Upper lobe of right lung (tissue), 1 donor: ENCODE measurements at places on chromosomes 16 and 17. TPM values are rescaled to one million over a fixed set of nuclear protein-coding genes. Genes with fewer than 3 reads are reported as not detected.

GRCh38 chr17:68085771-68086381 is 50.3 kb downstream of the KPNA2 start:
- H3K4me1 ChIP-seq, result peaks cover 12% of the 10 kb centered on the region
- H3K4me3 ChIP-seq, result no peak overlapping the region
- no peak overlapping the region for H3K27ac ChIP-seq
- H3K27me3 ChIP-seq, result no peaks in the 10 kb centered on the region
- H3K36me3 ChIP-seq, result no peaks in the 10 kb centered on the region

The PLCG2 gene
- 47.6 TPM for total RNA-seq

DNA sequence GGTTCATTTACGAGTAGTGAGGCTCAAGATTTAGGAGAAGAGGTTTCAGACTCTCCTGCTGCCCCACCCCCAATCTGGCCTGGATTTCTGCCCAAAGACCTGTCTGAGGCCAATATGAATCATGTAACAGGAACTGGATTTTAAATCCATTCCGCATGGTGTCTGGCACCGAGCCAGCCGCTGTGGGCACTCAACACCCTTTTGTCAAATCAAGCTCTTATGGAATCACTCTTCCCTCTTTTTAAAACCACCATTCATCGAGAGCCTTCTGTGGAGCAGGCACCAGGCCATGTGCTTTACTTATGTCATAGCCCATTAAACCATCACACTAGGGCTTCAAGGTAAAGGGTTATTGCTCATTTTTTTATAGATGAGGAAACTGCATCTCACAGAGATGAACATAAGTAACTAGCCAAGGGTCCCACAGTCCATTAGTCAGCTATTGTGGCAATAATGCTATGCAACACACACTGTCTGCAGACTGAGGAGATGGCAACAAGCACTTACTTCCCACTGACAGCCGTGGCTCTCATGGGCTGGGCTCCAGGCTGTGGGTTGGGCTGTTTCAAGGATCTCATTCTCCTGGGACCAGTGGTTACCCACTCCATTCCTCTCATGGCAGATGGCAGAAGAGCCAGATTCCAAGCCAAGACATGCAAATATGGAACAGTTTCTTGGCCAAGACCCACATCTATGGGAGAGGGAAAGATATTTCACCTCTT is 93.6 kb downstream of the WSCD1 start:
- no peaks in the 10 kb centered on the region for H3K4me1 ChIP-seq
- DNase-seq, result no peak
- no peak overlapping the region for H3K27ac ChIP-seq
- no peaks in the 10 kb centered on the region for H3K27me3 ChIP-seq
- H3K4me3 ChIP-seq, result no peak overlapping the region
- H3K36me3 ChIP-seq, result no peaks in the 10 kb centered on the region

The KRTAP16-1 gene
- total RNA-seq, result not detected

The SLC35G6 gene
- not detected for total RNA-seq

The ZNF469 gene
- total RNA-seq, result 2.1 TPM

The CBFA2T3 gene
- total RNA-seq, result 19.0 TPM

DNA sequence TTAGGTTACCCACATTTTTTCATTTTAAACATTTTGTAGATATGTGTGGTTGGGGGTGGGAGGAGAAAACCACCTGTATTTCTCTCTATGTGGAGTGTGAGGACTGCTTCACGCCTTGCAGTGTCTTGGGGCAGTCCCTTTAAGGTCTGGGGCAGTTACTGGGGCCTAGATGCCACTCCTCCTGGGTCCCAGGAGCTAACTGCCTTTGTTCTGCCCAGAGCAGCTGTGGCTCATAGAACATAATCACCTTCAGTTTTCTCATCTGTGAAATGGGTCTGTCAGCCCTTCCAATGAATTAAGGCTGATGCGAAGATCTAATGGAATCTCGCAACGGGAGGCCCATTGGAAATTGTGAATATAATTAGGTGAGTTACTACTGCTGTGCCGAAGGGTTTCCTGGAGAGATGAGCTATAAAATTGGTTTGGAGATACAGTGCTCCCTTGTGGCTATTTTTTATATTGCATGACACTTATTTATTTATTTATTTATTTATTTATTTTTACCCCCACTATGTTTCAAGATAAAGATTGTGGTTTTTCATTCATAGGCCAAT is 22.9 kb downstream of the DHRS7C start:
- no peaks in the 10 kb centered on the region for H3K4me1 ChIP-seq
- no peak overlapping the region for H3K27ac ChIP-seq
- H3K27me3 ChIP-seq, result no peaks in the 10 kb centered on the region
- H3K4me3 ChIP-seq, result no peak overlapping the region
- H3K36me3 ChIP-seq, result no peaks in the 10 kb centered on the region
- DNase-seq, result no peak

DNA sequence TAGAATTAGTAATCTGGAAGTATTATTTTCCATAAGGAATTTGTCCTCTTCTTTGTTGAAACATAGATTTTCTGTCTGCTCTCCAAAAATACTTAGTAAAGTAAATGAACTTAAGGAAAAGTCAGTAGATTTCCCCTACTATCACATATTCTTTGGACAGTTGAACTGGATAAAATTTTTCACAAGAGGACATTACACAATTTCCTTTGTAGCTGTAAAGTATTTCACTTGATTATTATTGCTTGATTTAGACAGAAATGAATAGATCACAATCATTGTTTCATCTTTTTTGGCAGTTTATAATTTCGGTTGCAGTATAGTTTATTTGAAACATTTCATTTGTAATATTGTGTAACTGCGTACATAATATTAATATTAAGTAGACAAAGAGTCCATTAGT is 12.5 kb downstream of the CYB5B start:
- H3K36me3 ChIP-seq, result peaks cover 28% of the 10 kb centered on the region
- no peak for DNase-seq
- H3K4me1 ChIP-seq, result peaks cover 23% of the 10 kb centered on the region
- H3K27me3 ChIP-seq, result no peaks in the 10 kb centered on the region

GRCh38 chr16:84795329-84796053 is 24.3 kb upstream of the CRISPLD2 start:
- no peak overlapping the region for H3K4me3 ChIP-seq
- peak overlapping the region; percentile 34 for H3K27ac ChIP-seq
- no peaks in the 10 kb centered on the region for H3K36me3 ChIP-seq
- no peaks in the 10 kb centered on the region for H3K27me3 ChIP-seq
- no peaks in the 10 kb centered on the region for H3K4me1 ChIP-seq
- DNase-seq, result no peak

DNA sequence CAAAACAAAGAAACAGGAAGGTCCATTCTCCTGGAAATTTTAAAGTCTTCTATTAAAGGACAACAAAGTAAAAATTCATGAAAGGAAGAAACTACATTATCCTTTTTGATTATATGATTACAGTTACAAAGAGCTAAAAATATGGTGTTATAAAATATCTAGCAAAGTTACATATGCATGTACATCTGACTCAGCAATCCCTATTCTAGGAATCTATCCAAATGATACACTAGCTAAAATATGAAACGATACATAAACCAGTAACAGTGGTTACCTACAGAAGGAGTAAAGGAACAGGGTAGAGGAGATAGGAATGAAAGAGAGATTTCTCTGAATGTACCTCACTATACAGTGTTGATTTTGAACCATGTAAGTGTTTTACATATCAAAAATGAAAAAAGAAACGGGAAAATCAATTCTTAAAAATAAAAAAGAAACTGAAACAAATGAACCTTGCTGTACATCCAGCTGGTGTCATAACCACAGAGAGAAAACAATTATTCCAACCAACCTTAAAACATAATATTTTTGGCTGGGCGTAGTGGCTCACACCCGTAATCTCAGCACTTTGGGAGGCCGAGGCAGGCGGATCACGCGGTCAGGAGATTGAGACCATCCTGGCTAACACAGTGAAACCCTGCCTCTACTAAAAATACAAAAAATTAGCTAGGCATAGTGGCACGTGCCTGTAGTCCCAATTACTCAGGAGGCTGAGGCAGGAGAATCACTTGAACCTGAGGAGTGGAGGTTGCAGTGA is 41.4 kb downstream of the HYDIN start:
- H3K4me1 ChIP-seq, result no peaks in the 10 kb centered on the region
- no peak overlapping the region for H3K27ac ChIP-seq
- no peaks in the 10 kb centered on the region for H3K36me3 ChIP-seq
- no peak overlapping the region for H3K4me3 ChIP-seq
- DNase-seq, result no peak

- H3K27me3 ChIP-seq, result no peaks in the 10 kb centered on the region
- peak overlapping the region; percentile 77 for H3K4me3 ChIP-seq
- peak; percentile 78 for DNase-seq
- H3K36me3 ChIP-seq, result no peaks in the 10 kb centered on the region
These were observed 661 bp downstream of the GIT1 start for GRCh38 chr17:29588562-29589411.

- peak overlapping the region; percentile 55 for H3K27ac ChIP-seq
- no peak overlapping the region for H3K4me3 ChIP-seq
- peaks cover 22% of the 10 kb centered on the region for H3K4me1 ChIP-seq
- no peaks in the 10 kb centered on the region for H3K27me3 ChIP-seq
- no peak for DNase-seq
These were observed 83.1 kb downstream of the NXN start for GRCh38 chr17:896454-896853.

DNA sequence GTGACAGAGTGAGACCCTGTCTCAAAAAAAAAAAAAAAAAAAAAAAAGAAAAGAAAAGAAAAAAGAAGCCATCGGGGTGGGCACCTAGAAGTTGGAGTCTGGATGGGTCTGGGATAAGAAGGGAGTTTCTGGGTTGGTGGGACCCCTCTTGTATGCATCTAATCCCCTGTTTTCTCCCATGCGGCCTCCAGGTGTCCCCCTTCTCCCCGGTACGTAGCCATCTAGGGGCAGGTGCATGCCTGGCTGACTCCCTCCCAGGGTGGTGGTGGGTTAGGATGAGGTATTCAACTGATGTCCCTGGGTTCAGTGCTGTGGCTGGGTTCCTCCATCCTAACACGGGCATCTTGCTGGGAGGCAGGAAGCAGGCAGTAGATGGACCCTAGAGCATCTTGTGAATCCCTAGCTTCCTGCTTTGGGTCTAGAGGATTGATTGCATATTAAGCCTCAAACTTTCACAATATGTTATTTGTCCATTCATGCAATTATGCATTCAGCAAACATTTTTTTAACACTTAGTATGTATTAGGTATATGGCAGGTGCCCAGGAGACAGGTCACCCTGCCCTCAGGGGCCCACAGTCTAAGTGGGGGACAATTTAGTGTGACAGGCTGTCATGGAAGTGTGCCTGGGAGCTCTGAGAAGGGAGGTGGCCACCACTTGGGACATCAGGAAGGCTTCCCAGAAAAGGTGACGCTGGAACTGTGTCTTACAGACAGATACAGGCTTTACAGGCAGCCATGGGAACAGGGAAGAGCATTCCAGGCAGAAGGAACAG is 13.1 kb downstream of the FMNL1 start:
- peaks cover 16% of the 10 kb centered on the region for H3K36me3 ChIP-seq
- H3K27me3 ChIP-seq, result no peaks in the 10 kb centered on the region
- H3K4me3 ChIP-seq, result no peak overlapping the region
- H3K27ac ChIP-seq, result no peak overlapping the region
- peaks cover 6% of the 10 kb centered on the region for H3K4me1 ChIP-seq
- no peak for DNase-seq

DNA sequence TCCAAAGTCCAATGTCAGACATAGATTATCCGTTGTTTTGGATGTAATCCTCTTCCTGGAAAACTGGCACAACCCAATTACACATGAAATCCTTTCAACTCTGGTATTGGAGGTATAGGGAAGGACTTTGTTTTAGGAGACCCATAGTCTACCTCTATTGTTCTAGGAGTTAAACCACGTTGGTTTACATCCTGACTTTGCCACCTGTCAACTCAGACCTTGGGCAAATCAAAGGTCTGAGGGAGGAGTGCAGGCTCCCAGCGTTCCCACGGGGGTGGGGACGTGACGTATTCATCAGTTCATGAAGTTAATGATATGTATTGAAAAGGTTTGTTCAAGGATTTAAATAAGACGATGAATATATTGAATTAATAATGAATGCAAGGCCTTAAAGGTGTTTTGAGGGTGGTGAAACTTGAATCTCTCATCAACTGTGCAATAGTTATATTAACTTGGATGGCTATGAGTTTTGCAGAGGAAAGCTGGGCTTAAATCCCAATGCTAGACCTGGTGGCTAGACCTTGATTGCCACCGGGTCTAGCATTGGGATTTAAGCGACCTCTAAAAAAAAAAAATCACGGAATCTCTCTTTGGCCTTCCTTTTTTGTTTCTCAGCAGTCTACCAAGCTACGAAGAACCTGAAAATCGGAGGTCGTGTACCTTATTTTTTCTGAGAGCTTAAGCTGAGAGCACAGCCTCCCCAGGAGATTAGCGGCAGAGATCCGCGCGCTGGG is 744 bp upstream of the NF1 start:
- H3K4me1 ChIP-seq, result peaks cover 9% of the 10 kb centered on the region
- H3K36me3 ChIP-seq, result no peaks in the 10 kb centered on the region
- H3K4me3 ChIP-seq, result peak overlapping the region; percentile 86
- no peaks in the 10 kb centered on the region for H3K27me3 ChIP-seq
- H3K27ac ChIP-seq, result peak overlapping the region; percentile 93

GRCh38 chr17:4467287-4467686 is 31.4 kb upstream of the SPNS2 start:
- no peak for DNase-seq
- H3K36me3 ChIP-seq, result no peaks in the 10 kb centered on the region
- H3K4me3 ChIP-seq, result no peak overlapping the region
- H3K27ac ChIP-seq, result no peak overlapping the region
- no peaks in the 10 kb centered on the region for H3K4me1 ChIP-seq

The C16orf96 gene
- 0.32 TPM for total RNA-seq

- H3K4me1 ChIP-seq, result no peaks in the 10 kb centered on the region
- no peak for DNase-seq
These were observed 170.4 kb downstream of the SALL1 start for GRCh38 chr16:50980666-50981065.

DNA sequence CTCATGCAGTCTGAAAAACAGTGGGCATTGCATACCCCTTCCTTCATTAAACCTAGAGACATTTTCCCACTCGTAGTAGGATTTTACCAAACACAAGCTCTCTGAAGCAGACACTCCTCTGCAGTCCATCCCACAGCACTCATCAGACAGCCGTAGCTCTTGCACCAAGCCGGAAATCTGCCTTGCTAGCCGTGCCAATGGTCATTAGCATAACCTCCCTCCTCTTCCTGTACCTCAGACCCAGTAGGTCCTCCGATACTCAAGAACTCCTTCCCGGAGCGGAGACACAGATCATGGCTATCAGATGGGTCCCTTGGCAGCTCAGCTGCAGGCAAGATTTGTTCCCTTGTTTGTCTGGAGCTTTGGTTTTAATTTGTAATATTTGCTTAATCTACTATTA is 483.1 kb upstream of the PSMD7 start:
- no peak overlapping the region for H3K27ac ChIP-seq
- H3K27me3 ChIP-seq, result no peaks in the 10 kb centered on the region
- no peaks in the 10 kb centered on the region for H3K4me1 ChIP-seq
- no peaks in the 10 kb centered on the region for H3K36me3 ChIP-seq

The FOXC2 gene
- total RNA-seq, result 1.1 TPM

The ZFPM1 gene
- total RNA-seq, result 8.4 TPM

The SPECC1 gene
- 31.0 TPM for total RNA-seq

GRCh38 chr16:24534620-24535019 is 4.7 kb upstream of the RBBP6 start:
- peaks cover 4% of the 10 kb centered on the region for H3K4me1 ChIP-seq
- H3K27me3 ChIP-seq, result no peaks in the 10 kb centered on the region

DNA sequence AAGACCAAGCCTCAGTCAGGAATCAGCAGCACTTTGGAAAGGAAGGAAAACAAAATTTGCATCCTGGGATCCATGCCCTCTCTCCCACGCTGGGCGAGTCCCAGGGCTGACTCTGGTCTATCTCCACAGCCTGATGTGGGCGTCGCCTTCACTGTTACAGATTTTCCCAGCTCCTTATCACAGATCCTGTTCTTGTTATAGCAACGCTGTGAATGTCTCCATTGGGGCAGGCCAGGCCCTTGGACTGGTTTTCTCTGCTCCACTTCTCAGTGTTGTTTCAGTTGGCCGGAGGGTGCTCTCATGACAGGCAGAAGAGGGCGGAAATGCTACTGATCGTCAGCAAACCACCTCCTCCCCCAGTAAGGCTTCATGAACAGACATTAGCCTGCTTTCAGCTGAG is 127.9 kb upstream of the CDH11 start:
- no peak overlapping the region for H3K4me3 ChIP-seq
- H3K27me3 ChIP-seq, result no peaks in the 10 kb centered on the region
- peak overlapping the region; percentile 20 for H3K27ac ChIP-seq
- H3K4me1 ChIP-seq, result no peaks in the 10 kb centered on the region
